ENCODE measurements at places on chromosomes 5 and 9. TPM values are rescaled to one million over a fixed set of nuclear protein-coding genes. Genes with fewer than 3 reads are reported as not detected.

DNA sequence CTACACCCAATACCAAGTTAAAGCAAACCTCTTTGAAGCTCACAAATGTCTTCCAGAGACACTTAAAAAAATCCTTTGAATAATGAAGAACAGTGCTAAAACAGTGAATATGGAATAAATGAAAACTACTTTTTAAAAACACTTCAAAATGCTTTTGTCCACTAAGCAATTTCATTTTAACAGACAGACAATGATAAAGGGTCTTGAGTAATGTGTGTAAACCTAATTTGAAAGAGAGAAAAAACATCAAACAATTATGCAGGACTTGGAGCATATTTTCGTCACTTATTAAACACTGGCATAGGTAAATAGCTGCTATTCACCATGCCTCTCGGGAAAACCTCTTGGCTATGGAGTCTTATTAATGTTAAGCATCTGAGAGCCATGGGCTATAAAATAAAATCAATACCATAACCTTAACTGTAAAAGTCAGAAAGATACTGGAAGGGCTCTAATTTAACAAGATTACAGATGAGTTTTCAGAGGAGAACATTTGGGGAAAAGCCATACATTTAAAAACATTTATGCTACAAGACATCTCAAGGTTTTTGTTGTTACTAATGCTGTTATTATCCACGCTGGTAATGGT, 177.8 kb downstream of the NFIB start:
- H3K4me1 ChIP-seq = no peaks in the 10 kb centered on the region
- no peak overlapping the region for H3K4me3 ChIP-seq
- H3K36me3 ChIP-seq = no peaks in the 10 kb centered on the region
- no peak for DNase-seq

DNA sequence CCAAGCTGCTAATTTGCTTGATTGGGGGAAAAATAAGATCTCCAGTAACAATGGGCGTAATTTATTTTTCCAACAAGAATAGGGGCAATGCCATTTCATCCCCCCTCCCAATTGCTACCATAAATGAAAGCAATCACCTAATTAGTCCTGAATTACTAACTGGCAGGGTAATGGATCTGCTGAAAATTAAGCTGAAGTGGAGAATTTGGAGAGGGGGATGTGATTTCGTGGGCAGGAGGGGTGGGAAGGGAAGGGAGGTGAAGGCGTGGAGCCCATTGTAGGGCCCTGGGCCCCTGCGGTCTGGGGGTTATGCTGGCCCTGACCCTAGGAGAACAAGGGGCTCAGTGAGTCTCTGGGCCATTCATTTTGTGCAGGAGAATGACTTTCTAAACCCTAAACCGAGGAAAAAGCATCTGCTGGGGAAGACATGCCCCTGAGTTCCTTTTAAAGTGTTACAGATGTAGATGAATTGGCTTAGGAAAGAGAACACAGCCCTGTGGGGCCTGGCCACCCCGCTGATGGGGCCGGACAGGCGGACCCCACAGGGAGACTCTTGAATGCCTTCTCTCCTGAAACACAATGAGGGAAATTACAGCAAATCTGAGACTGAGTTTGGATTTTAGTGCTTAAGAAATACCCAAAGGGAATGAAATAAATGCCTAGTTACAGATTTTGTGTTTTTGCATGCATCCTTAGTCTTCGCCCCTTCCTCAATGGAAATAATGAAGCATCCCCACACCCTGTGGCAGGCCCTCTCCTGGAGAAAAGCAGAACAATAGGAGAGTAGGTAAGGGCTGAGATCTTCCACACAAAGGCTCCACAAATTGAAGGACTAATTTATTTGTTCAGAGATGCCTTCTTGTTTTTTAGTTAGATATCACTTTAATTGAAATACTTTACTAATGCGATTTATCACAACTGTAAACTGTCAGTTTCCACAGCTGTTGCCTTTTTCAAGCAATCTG, 143.2 kb downstream of the PSAT1 start:
- H3K36me3 ChIP-seq = peaks cover 6% of the 10 kb centered on the region
- no peak overlapping the region for H3K27ac ChIP-seq
- DNase-seq = no peak
- no peaks in the 10 kb centered on the region for H3K27me3 ChIP-seq
- H3K4me1 ChIP-seq = peaks cover 2% of the 10 kb centered on the region

DNA sequence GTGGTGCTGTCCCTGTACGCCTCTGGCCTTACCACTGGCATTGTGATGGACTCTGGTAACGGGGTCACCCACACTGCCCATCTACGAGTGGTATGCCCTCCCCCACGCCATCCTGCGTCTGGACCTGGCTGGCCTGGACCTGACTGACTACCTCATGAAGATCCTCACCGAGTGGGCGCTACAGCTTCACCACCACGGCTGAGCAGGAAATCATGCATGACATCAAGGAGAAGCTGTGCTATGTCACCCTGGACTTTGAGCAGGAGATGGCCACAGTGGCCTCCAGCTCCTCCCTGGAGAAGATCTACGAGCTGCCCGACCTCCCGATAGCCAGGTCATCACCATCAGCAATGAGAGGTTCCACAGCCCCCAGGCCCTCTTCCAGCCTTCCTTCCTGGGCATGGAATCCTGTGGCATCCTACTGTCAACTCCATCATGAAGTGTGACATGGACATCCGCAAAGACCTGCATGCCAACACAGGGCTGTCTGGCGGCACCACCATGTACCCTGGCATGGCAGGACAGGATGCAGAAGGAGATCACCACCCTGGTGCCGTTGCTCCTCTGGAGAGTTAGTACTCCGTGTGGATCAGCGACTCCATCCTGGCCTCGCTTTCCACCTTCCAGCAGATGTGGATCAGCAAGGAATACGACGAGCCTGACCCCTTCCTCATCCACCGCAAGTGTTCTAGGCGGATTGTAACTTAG, 434.2 kb upstream of the RGMB start:
- H3K36me3 ChIP-seq = peaks cover 4% of the 10 kb centered on the region
- no peak for DNase-seq
- no peak overlapping the region for H3K4me3 ChIP-seq
- no peaks in the 10 kb centered on the region for H3K4me1 ChIP-seq

DNA sequence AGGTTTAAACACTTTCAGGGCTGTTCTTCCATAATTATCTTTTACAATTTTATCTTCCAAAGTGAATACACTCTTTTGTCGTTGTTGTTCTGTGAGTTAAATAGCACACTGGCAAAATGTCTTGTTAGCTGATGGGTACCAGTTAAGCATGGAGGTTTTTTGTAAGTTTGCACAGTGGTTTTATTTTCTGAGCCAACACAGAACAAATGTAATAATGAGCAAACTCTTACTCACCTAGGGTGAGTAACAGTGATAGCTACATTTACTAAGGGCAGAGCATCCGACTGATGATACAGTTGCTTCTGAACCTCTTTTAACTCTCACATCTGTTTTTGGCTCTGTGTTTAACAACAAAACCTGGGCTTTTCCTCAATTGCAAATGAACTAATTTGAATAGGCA, 103.2 kb downstream of the CTNND2 start:
- DNase-seq = no peak
- peaks cover 2% of the 10 kb centered on the region for H3K4me1 ChIP-seq
- no peak overlapping the region for H3K4me3 ChIP-seq

APBA1 gene
- total RNA-seq = 1.7 TPM

DNA sequence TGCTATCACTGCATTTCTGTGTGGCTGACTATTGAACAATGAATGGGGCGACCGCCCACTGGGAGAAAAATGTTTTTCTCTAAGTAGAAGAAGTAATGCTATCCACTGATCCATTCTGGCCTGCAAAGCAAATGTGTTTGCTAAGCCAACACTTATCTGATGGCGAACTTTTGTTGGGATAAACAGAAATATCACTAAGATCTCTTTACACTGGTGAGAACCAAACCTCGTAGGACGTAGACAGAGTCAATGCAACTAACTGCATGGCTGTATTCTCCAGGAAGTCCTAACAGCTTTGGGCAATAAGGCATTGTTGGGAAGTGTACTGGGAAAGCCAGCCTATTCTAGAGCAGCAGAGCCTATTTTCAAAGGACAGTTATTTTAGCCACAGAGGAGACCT, 77.7 kb downstream of the ANKH start:
- no peak overlapping the region for H3K4me3 ChIP-seq
- no peak overlapping the region for H3K27ac ChIP-seq
- no peaks in the 10 kb centered on the region for H3K36me3 ChIP-seq
- no peaks in the 10 kb centered on the region for H3K4me1 ChIP-seq
- DNase-seq = no peak
- no peaks in the 10 kb centered on the region for H3K27me3 ChIP-seq

PTPA gene
- total RNA-seq = 145 TPM

EXOSC2 gene
- 92.0 TPM for total RNA-seq

SERINC5 gene
- 54.7 TPM for total RNA-seq

TAS2R1 gene
- not detected for total RNA-seq

DNA sequence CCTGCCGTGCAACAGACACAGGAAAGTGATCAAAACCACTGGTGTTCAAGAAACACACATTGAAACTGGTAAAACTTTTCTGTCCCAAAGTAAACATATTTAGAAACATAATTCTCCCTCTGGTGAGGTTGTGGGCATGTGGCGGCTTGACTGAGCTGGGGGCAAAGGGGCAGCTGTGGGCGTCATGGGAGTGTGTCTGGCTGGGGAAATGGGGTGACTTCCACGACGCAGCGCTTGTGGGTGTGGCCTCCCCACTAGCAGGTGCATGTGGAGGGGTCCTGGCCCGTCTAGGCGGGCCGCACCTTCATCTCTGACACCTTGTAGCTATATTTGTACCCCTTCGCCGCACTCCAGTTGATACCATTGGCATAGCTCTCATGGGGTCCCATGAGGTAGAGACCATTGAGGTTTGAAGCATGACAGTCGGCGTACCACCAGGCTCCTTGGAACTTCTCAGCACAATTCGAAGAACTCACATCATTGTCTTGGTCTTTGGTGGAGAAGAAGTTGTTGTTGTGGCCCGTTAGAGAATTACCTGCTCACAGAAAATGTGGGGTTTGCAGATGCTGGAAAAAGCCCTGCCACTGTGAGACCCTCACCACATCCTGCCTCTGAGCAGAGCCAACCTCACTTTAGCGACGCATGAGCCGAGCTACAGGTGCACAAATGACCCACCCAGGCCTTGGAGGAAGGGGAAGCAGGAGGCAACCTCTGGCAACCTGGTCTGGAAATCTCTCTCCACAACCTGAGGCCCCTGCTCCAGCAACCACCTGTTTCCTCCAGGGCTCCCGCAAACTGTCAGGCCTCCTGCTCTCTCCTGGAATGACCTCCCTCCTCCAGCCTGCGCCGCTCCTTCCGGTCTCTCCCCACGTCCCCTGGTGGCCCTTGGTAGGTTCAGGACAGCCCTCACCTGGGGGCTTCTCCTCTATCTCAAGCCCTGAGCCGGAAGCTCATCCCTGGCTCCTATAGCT, 7.9 kb downstream of the FCN1 start:
- no peaks in the 10 kb centered on the region for H3K27me3 ChIP-seq
- no peak for DNase-seq
- no peaks in the 10 kb centered on the region for H3K36me3 ChIP-seq
- H3K4me3 ChIP-seq = no peak overlapping the region

SH3GL2 gene
- 5.8 TPM for total RNA-seq

DNA sequence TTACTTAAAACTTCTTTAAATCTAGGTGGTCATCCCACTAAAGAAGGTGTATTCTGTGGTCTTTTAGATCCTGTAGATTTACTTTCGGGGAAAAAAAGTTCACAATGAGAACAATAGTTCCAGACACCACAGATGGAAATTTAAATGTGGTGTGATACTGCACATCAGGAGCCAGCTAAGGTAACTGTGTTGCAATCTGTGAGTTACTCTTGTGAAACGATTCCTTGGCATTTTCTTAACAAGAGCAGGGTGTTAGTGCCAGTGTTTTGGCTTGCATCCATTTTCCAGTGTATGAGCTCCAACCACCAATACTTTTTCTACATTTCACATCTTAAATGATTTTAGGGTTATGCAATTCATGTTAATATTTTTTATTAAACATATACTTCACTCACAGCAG, 674.5 kb downstream of the CETN3 start:
- no peak overlapping the region for H3K27ac ChIP-seq
- no peak overlapping the region for H3K4me3 ChIP-seq
- no peak for DNase-seq
- no peaks in the 10 kb centered on the region for H3K4me1 ChIP-seq

DNA sequence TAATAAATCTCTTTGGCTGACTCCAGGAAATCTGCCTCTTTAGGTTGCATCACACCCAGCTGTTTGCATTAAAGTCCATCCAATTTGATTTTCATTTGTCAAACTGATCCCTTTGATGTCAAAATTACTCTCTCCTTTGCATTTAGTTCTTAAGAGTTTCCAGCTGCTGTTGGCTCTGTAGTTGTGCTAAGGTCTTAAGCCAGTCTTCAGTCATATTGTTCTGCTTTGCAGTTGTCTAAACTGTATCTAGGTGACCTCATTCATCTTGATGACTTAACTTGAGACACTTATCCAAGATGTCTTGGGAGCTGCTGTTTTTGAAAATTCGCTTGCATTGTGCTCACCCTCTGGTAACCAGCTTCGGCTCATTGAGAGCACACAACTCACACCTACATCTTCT, 386.9 kb upstream of the TLE4 start:
- DNase-seq = no peak
- no peaks in the 10 kb centered on the region for H3K27me3 ChIP-seq
- H3K27ac ChIP-seq = no peak overlapping the region
- no peak overlapping the region for H3K4me3 ChIP-seq
- peaks cover 10% of the 10 kb centered on the region for H3K36me3 ChIP-seq

GRCh38 chr5:131630963-131631350, 4.1 kb downstream of the RAPGEF6 start:
- 0 out of 2 replicates have a peak, but pooled peaks cover 2% of the 10 kb centered on the region for H3K4me1 ChIP-seq
- no peak for DNase-seq
- H3K27ac ChIP-seq = no peak overlapping the region
- no peaks in the 10 kb centered on the region for H3K36me3 ChIP-seq
- H3K27me3 ChIP-seq = no peaks in the 10 kb centered on the region

DNA sequence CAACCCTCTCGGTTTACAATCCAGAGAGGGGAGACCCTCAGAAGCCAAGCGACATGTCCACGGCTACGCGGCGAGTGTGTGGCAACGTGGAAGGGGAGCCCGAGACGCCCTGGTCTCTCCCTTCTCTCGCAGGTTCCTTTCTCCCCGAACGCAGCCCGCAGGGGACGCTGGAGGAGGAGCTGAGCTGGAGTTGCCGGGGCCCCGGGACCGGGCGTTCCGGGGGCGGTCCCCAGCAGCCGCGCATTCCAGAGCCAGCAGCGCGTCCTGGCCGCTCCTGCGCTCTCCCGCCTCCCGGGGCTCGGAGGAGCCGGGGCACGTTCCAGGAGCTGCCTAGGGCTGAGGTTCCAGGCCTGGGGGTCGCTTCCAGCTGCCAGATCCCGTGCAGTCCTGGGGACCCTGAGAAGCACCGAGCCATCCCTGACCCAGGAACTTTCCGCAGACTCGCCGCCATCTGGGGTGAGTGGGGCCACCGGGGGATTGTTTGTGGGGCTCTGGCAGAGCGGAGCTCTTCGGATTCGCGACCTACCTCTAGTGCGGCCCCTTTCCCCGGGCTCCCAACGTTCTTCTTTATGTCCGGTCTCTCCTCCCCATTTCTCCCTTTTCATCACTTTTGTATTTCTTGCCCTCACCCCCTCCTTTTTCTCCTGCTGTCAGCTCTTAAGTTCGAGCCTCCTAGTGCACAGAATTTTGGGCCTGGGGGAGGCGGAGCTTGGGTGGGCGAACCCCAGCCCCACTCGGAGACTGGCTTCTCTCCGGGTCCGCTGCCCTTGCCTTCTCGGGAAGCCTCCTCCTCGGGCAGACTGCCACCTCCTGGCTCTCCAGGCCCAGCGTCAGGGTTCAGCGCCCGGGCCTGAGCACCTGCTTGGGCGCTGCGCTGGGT, at the start of gene SMIM3:
Gene SMIM3 (plus strand): TSS at position 241 of the 880 bp plus-strand sequence. CDS start 16,684 bp downstream, outside the sequence.
- peaks cover 14% of the 10 kb centered on the region for H3K36me3 ChIP-seq
- H3K27ac ChIP-seq = peak within 1 kb of the TSS; percentile 91
- peaks cover 4% of the 10 kb centered on the region for H3K27me3 ChIP-seq

All from H9 (cell line).